ENCODE measurements at places on chromosomes 1 and 21.

DNA sequence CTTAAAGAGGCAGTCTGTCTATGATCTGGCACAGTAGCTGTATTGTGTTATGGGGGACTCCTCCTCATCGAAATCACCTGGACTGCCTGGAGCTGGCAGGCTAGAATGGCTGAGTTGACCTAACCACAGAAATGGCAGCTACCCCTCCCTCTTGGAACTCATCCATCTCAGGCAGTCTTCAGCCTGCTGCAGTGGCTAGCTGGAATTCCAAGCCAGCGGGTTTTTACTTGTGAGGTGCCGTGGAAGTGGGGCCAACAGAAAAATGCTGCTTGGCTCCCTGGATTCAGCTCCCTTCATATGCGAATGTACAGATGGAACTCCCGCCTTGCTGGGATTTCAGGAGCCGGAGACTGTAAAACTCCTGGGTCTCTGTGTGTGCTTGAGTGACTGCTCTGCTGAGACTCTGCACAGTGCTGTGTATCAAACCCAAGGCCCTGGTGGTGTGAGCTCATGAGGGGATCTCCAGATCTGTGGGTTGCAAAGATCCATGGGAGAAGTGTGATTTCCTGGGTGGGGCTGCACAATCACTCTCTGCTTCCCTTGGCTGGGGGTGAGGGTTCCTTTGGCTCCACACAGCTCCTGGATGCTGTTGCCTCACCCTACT is 316.9 kb downstream of the CTH start:
- H3K36me3 ChIP-seq = no peaks in the 10 kb centered on the region
- H3K27ac ChIP-seq = no peak overlapping the region
- H3K4me3 ChIP-seq = no peak overlapping the region
- DNase-seq = no peak
- H3K4me1 ChIP-seq = no peaks in the 10 kb centered on the region

DNA sequence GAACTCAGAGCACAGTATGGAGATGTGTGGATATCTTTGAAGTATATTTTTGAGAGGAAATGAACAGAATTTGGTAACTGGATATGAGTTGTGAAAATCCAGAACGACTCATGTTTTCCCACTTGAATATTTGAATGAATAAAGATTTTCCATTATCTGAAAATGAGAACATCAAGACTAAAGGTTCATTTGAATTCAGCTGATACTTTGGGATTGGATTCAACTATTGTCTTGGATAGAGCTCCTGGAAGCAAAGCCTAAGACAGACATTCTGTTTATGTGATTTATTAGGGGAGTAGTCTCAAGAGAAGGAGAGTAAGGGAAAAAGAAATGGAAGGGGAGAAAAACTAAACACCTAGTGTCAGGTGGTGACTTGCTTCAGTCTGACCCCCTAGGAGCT is 256.0 kb upstream of the LYPLAL1 start:
- DNase-seq = no peak
- H3K36me3 ChIP-seq = no peaks in the 10 kb centered on the region
- no peaks in the 10 kb centered on the region for H3K27me3 ChIP-seq
- no peaks in the 10 kb centered on the region for H3K4me1 ChIP-seq
- no peak overlapping the region for H3K4me3 ChIP-seq

GRCh38 chr1:70202173-70202758 is 3.1 kb downstream of the LRRC40 start:
- no peaks in the 10 kb centered on the region for H3K27me3 ChIP-seq
- no peak overlapping the region for H3K27ac ChIP-seq
- no peaks in the 10 kb centered on the region for H3K36me3 ChIP-seq
- peaks cover 6% of the 10 kb centered on the region for H3K4me1 ChIP-seq

- H3K27ac ChIP-seq = no peak overlapping the region
- peaks cover 2% of the 10 kb centered on the region for H3K4me1 ChIP-seq
- no peak for DNase-seq
- H3K27me3 ChIP-seq = no peaks in the 10 kb centered on the region
- H3K36me3 ChIP-seq = no peaks in the 10 kb centered on the region
Observed at GRCh38 chr1:184463680-184464079, 76.9 kb downstream of the C1orf21 start.

DNA sequence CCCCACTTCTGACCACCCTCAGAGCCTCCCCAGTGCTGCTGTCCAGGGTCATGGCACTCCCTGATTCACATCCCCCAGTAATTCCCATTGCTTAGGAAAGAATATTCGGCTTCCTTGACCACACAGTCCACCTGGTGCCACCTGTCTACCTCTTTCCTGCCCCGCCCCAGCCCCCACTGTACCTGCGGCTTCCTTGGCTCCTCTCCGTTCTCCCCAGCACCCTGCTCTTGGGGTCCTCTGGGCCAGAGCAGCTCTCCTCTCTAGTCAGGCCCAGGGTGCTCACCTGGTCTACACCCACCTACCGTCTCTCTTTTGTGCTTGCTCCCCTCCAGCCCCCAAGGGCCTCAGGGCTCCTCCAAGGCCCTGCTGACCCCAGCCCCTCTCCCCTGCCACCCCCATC is 142.6 kb downstream of the PEX14 start:
- no peak overlapping the region for H3K27ac ChIP-seq
- DNase-seq = no peak
- H3K4me1 ChIP-seq = no peaks in the 10 kb centered on the region
- no peaks in the 10 kb centered on the region for H3K36me3 ChIP-seq

DNA sequence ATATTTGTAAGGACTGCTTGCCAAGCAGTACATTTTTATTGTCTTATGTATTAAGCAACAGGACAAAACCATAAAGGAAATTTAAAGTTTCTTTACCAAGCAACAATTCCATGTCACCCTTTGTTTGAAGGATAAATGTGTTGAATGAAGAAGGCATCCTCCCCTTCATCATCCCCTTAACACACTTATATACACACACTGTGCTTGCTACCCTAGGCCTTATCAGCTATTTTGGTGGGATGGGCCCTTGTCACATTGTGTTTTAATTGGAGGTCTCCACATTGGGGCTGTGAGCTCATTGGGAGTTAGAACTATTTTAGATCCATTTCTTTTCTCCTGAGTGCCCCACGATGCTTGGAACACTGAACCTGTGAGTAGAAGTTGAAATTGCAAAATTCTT is 1.9 kb downstream of the VANGL1 start:
- no peak for DNase-seq
- no peak overlapping the region for H3K4me3 ChIP-seq
- no peaks in the 10 kb centered on the region for H3K36me3 ChIP-seq
- H3K4me1 ChIP-seq = no peaks in the 10 kb centered on the region

GRCh38 chr1:18921516-18922251 is 19.3 kb upstream of the ALDH4A1 start:
- H3K36me3 ChIP-seq = peaks cover 2% of the 10 kb centered on the region
- H3K4me3 ChIP-seq = no peak overlapping the region
- H3K4me1 ChIP-seq = peaks cover 29% of the 10 kb centered on the region
- no peaks in the 10 kb centered on the region for H3K27me3 ChIP-seq
- peak overlapping the region; percentile 65 for H3K27ac ChIP-seq
- no peak for DNase-seq

DNA sequence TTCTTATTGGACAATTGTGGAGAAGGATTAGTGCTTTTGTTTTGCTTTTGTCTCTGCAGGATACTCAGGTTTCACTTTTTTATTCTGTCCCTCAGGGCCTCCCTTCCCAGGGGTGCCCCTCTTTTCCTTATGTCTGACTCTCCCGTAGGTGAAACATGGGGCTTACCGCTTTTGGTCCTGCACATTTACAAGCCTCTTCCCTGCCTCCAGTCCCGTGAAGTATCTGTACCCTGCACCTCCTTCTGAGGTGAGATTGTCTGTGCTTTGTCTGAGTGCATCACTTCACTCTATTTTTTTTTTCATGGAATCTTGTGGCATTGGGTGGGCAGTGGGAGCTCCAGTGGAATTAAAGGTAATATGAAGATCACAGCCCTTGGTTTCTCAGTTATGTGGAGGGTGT is 758.1 kb upstream of the TPTE start:
- no peak for DNase-seq
- no peaks in the 10 kb centered on the region for H3K27me3 ChIP-seq
- H3K4me1 ChIP-seq = no peaks in the 10 kb centered on the region

DNA sequence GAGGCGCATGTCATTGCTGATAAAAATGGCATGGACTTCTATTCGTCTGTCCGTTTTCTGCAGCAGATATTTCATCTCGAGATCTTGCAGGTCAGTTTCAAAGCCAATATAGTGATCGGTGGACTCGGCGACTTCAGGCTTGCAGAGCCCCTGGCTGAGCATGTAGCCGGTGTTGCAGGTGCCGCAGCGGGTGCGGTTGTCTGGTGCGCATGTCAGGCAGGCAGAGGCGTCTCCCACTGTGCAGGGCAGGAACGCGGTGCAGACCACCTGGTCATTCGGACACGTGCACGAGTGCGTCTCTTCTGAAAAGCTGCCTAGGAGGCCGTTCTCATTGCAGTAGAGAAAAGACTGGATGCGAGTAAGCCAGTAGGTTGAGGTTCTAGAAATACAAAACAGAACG is 378.9 kb downstream of the BRINP3 start:
- H3K27me3 ChIP-seq = no peaks in the 10 kb centered on the region
- no peak overlapping the region for H3K4me3 ChIP-seq
- no peaks in the 10 kb centered on the region for H3K36me3 ChIP-seq
- H3K4me1 ChIP-seq = no peaks in the 10 kb centered on the region
- no peak for DNase-seq
- H3K27ac ChIP-seq = no peak overlapping the region

GRCh38 chr1:95780836-95781235 is 546.8 kb downstream of the RWDD3 start:
- no peak for DNase-seq
- H3K4me3 ChIP-seq = no peak overlapping the region

GRCh38 chr1:163163881-163164582 is 38.7 kb downstream of the RGS5 start:
- no peak overlapping the region for H3K4me3 ChIP-seq
- peak; percentile 88 for DNase-seq
- H3K27me3 ChIP-seq = no peaks in the 10 kb centered on the region
- H3K36me3 ChIP-seq = no peaks in the 10 kb centered on the region
- H3K4me1 ChIP-seq = peaks cover 30% of the 10 kb centered on the region

GRCh38 chr1:67948151-67949080 is 102.0 kb downstream of the DIRAS3 start:
- H3K4me1 ChIP-seq = peaks cover 12% of the 10 kb centered on the region
- no peaks in the 10 kb centered on the region for H3K27me3 ChIP-seq
- H3K36me3 ChIP-seq = no peaks in the 10 kb centered on the region
- peak overlapping the region; percentile 7 for H3K27ac ChIP-seq

DNA sequence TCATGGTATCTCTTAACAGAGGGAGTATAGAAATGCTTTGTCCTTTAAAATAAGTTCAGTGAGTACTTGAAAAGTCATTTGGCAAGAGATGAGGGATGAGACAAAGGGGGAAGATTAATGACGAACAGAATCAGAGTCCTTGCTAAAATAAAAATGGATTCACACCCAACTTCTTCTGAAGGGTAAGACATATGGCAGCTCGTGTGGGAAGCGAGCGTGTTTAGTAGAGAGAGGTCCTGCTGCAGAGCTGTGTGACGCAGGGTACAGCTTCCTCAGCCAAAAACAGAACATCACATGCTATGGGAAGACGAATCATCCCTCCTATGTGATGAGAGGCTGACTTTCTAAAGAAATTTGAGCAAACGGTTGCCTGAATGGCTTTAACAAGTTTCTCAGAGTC is 158.5 kb upstream of the LMO4 start:
- peak; percentile 29 for DNase-seq
- no peak overlapping the region for H3K27ac ChIP-seq
- no peaks in the 10 kb centered on the region for H3K36me3 ChIP-seq
- no peaks in the 10 kb centered on the region for H3K27me3 ChIP-seq
- no peaks in the 10 kb centered on the region for H3K4me1 ChIP-seq

DNA sequence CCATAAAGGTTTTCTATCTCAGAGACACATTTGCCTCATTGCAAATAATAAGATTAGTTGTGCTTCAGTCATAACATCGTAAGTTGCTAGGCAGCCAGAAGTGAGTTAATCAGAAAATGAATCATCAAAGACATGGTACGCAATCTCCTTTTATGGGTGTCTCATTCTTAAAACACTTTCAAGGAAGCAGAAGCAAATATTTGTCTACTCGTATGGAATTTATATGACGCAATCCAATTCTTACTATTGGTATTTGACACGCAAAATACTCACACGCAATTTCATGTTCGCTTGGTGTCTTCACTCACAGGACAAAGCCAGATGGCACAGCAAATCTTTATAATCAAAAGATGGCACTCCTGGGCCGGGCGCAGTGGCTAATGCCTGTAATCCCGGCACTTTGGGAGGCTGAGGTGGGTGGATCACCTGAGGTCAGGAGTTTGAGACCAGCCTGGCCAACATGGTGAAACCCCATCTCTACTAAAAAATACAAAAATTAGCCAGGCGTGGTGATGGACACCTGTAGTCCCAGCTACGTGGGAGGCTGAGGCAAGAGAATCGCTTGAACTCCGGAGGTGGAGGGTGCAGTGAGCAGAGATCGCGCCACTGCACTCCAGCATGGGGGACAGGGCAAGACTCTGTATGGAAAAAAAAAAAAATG is 56.4 kb downstream of the HLCS start:
- peaks cover 13% of the 10 kb centered on the region for H3K4me1 ChIP-seq
- H3K27me3 ChIP-seq = no peaks in the 10 kb centered on the region
- H3K36me3 ChIP-seq = no peaks in the 10 kb centered on the region
- no peak overlapping the region for H3K4me3 ChIP-seq

DNA sequence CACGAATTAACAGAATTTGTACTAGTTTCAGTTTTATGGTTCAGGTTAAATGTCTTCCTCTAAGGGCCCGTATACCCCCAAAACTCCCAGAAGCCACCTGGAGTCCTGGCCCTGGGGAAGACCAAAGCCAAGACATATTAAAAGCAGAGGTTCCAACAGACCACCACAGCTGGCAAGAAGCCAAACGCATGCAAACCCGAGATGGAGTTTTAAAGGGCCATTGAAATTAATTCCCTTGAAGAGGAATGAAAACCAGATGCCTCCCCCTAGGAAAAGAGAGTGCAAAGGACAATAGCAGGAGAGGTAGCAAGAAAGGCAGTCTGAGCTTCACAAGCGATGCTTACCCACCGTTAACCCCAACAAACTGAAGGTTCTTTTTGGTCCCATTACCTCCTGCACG is 48.1 kb downstream of the KANK4 start:
- no peak overlapping the region for H3K27ac ChIP-seq
- H3K4me3 ChIP-seq = no peak overlapping the region
- no peak for DNase-seq
- no peaks in the 10 kb centered on the region for H3K27me3 ChIP-seq
- no peaks in the 10 kb centered on the region for H3K36me3 ChIP-seq

DNA sequence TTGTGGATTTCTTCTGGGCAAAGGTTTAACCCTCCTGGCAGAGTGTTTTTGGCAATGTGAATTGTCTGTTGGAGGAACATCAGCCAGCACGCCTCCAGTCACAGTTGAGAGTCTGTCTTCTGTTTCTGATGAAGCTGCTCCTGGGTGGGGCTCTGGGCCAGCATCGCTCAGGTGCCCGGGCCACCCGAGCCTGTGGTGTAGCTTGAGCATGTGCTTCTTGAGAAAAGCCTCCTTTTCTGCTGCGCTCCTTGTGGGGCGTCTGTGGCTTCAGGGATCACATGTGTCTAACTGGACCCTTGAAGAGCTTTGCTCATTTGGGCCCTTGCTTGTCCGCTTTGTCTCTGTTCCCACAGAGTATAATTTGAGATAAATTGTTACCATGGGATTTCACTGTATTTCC is 7.2 kb downstream of the RER1 start:
- no peak for DNase-seq
- H3K27ac ChIP-seq = no peak overlapping the region
- H3K4me3 ChIP-seq = no peak overlapping the region
- H3K36me3 ChIP-seq = peaks cover 48% of the 10 kb centered on the region
- no peaks in the 10 kb centered on the region for H3K27me3 ChIP-seq
